ENCODE measurements at places on chromosomes 3 and 15. TPM values are rescaled to one million over a fixed set of nuclear protein-coding genes. Genes with fewer than 3 reads are reported as not detected.

Gene SI
- not detected for total RNA-seq

Gene NEDD4
- total RNA-seq, result 29.0 TPM

Gene PLA2G4E
- not detected for total RNA-seq

Gene IL17RD
- 2.1 TPM for total RNA-seq

Gene CHRD
- 4.8 TPM for total RNA-seq

Gene TRAT1
- not detected for total RNA-seq

Gene STRIT1
- not detected for total RNA-seq

Gene SOX14
- total RNA-seq, result not detected

Gene ARMC8
- 49.6 TPM for total RNA-seq

Gene TCF12
- total RNA-seq, result 232 TPM

Gene SOX2
- total RNA-seq, result not detected

Gene DNAH12
- under 0.01 TPM for total RNA-seq

Gene PLAAT1
- not detected for total RNA-seq

Gene CP
- not detected for total RNA-seq

Gene SEC22C
- 60.4 TPM for total RNA-seq

Gene CLDN16
- under 0.01 TPM for total RNA-seq

Gene DYNLT2B
- 9.1 TPM for total RNA-seq

Gene SH3GL3
- under 0.01 TPM for total RNA-seq

Gene RASA2
- 10.0 TPM for total RNA-seq

Gene MNS1
- 2.1 TPM for total RNA-seq

Gene STAB1
- total RNA-seq, result under 0.01 TPM

Gene ZNF860
- total RNA-seq, result under 0.01 TPM

Gene HRG
- not detected for total RNA-seq

Gene SLITRK3
- not detected for total RNA-seq

Gene EFCC1
- not detected for total RNA-seq

Gene SGO1
- total RNA-seq, result 0.26 TPM

Gene SPESP1
- 4.6 TPM for total RNA-seq

Gene SLC2A2
- total RNA-seq, result not detected

Gene AGBL1
- not detected for total RNA-seq

Gene MESP2
- 0.99 TPM for total RNA-seq

Gene ATP13A5
- total RNA-seq, result not detected

Gene KCNMB2
- total RNA-seq, result 0.17 TPM

Gene SPINK8
- total RNA-seq, result not detected

Gene EXD1
- total RNA-seq, result 0.17 TPM
